ENCODE measurements at places on chromosomes 3 and 15.

DNA sequence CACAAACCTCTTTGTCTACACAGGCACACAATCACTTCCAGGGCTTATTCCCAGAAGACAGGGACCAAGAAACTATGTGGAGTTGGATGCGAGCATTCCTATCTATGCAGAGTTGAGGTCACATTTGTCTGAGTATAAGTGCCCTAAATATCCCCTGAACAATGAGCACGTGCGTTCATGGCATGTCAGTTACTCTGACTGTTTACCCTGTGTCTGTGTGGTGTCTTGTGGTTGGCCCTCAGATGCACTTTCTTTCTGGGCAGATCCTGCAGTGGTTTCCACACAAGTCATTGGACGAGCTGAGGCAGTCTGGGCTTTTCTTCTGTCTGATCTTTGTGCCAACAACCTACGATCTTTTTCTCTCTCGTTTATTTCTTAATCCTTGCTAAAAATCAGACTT lies 134.5 kb downstream of the FBN1 start:
- DNase-seq, result no peak

DNA sequence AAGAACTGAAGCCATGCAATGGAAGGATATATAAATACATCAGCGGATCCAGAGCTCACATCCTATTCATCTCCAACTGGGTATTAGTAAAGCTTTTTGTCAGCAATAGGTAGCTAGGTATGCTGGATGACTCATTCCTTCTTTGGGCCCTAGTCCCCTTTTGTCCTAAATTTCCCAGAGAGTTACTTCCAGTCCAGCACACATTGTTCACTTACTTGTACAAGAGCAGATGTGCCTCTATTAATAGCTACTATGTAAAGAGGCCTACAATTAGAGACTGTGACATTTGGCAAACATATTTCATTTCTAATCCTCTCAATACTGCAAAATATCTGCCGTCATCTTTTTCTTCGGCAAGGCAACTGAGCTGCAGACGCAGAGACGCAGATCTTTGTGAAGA lies 1.7 kb upstream of the SLC4A7 start:
- no peak for DNase-seq

- DNase-seq, result no peak
Measured at GRCh38 chr3:108062051-108062450, 28.8 kb downstream of the CD47 start.

GRCh38 chr15:64869501-64869900 lies 27.8 kb downstream of the PLEKHO2 start:
- DNase-seq, result no peak

DNA sequence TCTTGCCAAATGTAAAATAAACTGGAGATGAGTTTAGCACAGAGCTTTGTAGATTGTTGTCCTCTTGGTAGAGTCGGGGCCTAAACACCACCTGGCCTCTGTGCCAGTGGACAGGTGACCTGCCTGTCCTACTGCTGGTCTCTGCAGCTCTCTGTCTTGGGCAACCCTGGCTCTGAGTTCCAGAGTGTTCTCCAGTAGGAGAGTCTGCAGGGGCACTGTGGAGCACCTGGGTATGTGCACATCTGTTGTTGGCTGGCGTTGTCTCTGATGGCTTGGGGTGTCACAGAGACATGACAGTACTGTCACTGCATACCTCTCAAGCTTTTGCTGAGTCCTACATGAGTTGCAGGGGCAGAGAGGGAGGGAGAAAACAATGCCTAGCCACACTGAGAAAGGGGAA lies 112.6 kb downstream of the IGF1R start:
- no peak for DNase-seq

DNA sequence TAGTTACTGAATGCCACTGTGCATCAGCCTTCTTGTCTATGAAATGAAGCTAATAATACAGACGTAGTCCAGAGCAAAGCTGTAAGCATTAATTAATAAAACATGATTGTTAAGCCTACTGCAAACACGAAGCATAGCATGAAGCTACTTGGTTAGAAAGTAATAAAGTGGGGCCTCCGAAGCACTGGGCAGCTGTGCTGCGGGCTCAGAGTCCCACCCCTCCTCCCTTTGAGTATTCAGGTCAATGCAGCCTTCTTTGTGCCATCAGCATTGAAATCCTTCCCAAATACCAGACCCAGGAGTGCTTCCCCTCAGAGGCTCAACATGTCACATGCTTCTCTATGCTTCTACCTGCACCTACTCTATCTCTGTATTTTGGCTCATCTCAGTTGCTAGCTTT lies 1112.6 kb downstream of the IGSF11 start:
- DNase-seq, result no peak

DNA sequence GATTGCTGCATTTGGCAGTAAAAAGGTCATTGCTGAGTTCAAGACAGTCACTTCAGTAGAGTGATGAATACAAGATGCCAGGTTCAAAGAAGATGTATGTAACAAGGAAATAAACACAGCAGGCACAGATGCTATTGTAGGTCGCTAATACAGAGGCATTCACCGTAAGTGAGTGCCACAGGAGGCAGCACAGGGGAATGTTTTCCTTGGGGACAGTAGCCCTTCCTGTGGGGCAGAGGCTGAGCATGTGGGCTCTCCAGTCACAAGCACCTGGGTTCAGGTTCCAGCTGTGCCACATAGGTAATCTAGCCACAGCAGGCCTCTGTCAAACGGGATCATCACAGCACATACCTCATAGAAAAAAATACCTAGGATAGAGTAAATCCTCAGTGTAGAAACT lies 86.3 kb downstream of the RSL24D1 start:
- DNase-seq, result no peak

DNA sequence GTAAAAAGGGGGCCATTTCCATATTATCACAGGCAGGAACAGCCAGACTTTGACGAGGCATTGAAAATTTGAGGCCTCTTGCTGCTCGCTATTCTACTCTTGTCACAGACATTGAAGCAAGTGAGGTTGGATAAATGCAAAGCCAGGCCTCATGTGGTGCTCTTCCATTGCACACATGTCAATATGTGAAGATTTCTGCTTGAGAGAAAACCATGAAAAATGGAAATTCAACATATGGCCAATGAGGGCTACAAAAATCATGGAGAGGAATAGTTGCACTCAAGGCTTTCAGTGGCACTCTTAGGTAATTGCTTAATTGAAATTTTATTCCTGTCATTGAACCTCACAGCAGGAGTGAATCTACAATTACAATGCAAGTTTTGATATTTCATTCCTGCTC lies 185.6 kb upstream of the MBNL1 start:
- no peak for DNase-seq

GRCh38 chr3:67489816-67490215 lies 164.6 kb downstream of the SUCLG2 start:
- DNase-seq, result no peak

DNA sequence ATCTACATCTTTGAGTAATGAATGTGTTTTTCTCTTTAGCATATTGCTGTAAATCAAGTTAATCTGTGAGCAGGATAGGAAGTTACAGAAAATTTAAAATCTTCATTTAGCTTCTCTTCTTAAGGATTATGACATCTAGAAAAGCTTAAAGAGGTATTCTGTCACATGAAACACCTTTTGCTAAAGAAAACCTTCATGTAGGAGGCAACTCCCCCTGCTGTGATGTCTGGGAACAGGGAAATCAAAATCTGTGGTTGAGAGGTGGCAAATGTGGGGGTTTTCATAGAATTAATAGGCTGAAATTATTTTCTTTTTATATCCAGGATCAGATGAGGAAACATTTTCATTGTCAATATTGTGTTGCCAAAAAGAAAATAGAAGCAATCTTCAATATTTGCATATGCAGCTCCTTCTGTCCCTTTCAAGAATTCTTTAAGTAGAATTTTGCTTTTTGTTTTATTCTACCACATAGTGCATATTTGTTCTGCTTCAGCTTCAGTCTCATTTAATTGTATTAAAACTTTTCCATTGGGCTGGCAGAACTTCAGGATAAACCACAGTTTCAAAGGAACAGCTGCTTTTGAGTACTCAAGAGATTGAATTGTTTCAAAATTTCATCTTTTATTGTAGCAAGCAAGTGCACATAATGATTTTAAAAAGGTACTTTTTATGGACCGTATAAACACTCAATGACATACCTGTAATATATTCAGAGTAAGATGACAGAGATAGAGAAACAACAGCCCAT lies 128.4 kb downstream of the RAP2B start:
- no peak for DNase-seq

- no peak for DNase-seq
Measured at GRCh38 chr3:128351546-128351945, 115.1 kb downstream of the DNAJB8 start.

GRCh38 chr15:42402455-42403205 lies 43.3 kb downstream of the CAPN3 start:
- DNase-seq, result no peak

DNA sequence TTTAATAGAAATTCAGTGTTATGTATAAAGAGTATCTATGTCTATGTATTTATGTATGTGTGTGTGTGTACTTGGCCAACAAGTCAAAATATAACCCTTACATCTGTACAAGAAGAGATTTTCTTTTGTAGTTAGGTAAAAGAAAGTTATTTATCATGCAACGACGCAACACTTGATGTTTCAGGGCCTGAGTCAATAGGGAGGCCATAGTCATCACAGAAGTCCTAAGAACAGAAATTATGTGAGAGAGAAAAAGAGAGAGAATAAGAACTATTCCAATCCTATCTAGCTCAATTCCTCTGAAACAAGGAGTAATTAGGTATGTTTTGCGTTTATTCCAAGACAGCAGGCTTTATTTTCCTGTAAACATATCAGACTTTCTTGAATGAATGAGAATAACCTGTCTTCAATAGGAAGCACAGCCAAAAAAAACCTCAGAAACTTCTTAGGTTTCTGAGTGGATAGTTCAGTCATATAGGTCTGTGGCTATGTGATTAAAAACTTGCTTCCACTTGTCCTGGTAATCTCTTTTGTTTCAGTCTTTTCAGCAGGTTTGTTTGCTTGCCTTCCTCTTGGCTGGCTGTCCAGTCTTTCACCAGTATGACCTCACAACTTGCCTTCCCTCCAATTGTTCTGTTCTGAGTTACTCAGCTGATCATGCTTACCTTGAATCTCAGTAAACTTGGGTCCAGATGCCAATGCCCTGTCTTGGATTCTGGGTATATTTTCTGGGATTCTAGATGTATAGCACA lies 382.4 kb upstream of the GBE1 start:
- DNase-seq, result no peak

GRCh38 chr3:31671451-31671850 lies 138.7 kb downstream of the STT3B start:
- DNase-seq, result no peak

DNA sequence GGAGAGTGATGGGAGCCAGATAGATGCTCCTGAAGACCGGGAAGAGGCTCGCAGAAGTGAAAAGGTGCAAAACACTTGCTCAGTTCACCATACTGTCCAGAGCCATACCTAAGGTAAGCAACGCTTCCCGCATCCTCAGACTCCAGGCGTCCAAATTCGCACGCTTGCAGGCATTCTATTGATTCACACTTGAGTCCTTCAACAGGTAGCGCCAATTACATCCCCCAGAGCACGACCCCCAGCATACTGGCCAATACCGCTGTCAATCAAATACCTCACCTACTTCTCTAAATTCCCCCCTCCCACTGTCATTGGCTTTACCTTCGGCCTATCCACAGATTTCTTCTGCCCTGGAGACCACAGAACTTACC lies 361 bp upstream of the STXBP5L start:
- no peak for DNase-seq

DNA sequence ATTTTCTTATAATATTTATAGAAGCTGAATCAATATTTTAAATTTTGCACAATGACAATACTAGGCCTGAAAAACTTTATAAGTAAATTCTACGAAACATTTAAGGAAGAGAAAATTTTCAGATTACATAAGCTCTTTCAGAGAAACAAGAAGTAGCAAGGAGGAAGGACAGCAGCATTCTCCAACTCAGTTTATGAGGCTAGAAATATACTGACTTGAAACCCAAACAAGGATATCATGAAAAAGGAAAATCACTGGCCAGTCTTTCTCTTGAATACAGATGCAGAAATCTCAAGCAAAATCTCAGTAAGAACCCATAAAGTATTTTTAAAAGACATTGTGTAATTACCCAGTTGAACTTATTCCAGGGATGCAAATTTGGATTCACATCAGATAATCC lies 121.3 kb downstream of the STAC start:
- no peak for DNase-seq

DNA sequence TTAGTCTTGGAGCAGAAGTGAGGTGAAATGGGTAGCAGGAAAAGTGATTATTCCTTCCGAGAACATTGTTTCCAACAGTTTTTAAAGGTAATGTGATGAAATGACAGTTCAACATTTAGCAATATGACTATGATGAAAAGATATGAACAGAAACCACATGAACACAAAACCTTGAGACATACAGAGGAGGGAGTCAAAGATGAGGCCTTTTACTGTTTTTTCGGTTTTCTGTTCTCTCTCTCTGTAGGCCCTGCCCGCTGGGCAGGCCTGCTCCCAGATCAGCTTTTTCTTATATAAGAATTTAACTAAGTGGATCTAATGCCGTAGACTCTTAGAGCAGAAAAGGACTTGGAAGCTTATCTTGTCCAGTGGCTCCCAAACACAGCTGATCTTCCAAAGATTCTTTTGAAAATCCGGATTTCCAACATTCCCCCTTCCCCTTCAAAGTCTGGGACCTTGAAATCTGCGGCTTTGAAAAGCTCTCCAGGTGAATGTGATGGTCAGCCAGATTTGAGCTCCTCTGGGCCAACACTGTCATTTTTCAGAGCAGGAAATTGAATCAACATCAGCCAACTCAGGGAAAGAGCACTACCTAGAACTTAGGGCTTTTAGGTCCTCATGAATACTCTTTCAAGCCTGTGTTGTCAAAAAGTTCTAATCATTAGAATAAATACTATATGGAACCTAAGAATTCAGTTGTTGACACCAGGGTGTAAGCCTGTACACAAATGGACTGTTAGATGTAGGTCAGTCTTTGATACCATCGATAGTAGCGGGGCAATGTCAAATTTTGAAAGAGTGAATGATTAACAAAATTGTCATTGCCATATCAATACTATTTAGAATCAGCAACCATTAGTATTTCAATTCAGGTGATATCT lies 372.7 kb downstream of the SHQ1 start:
- no peak for DNase-seq
